ENCODE measurements at places on chromosomes 1 and 21.

DNA sequence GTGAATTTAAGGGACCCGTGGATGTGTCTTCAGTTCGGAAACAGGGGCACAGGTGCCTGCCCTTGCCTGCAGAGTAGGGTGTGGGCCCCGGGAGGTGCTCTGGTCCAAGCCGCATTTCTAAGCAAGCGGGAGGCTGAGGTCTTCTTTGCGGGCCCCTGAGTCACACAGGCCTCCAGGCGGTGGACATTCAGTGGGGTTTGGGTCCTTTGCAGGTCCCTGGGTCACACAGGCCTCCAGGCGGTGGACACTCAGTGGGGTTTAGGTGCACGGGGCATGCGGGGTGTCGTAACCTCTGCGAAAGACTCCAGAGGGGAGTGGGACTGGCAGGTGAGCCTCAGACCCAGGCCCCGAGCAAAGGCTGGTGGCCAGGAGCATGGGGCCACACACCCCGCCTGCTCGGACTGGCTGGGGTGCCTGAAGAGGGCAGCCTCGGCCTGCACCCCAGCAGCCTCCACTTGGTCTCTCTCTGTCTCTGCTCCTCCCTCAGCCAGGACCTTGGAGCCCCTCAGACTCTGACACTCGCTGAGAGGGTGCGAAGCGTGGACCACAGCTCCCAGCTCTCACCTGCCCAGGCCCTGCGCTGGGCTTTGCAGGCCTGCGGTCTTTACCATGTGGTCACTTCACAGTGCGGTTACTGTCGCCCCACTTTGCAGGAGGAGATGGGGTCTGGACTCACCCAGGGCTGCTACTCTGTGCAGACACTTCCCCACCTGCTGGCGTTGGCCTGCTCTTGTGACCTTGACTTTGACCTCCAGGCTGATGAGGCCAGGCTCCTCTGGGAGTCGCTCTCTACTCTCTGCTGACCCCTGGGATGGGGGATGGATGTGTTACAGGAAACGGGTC, 6.0 kb upstream of the AGPAT3 start:
- no peak for DNase-seq

DNA sequence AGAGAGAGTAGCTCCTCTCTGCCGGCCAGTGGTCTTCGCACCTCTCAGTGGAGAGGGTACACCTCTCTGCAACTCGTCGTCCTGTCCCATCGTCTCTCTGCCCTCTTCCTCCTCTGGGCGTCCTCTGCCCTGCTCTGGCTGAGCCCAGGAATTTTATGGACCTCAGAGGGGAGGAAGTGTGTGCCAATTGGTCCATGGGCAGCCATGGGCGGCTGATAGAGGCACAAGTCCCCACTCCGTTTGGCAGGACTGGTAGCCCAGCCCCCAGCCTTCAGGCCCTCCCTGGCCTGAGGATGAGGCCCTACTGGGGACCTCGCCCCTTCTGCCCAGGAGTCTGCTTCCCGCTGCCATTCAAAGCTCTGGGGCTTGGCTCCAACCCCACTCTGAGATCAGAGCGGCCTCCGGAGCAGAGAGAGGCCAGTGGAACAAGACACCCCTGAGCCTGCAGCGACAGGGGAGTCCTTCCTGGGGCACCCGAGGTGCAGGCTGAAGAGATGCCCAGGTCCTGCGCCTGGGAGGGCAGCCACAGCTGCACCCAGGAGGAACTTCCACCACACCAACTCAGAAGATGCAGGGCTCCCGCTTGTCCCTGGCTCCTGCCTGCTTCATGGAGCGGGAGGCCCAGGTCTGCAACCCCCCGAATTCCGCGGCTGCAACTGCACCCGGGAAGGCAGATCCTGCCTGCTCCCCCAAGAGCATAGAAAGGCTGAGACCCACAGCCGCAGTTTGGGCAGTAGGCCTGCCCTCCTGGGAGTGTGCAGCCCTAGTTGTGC, 659.9 kb downstream of the KCNT2 start:
- no peak for DNase-seq

- no peak for DNase-seq
Observed at GRCh38 chr1:81391125-81391828, 409.5 kb upstream of the ADGRL2 start.

DNA sequence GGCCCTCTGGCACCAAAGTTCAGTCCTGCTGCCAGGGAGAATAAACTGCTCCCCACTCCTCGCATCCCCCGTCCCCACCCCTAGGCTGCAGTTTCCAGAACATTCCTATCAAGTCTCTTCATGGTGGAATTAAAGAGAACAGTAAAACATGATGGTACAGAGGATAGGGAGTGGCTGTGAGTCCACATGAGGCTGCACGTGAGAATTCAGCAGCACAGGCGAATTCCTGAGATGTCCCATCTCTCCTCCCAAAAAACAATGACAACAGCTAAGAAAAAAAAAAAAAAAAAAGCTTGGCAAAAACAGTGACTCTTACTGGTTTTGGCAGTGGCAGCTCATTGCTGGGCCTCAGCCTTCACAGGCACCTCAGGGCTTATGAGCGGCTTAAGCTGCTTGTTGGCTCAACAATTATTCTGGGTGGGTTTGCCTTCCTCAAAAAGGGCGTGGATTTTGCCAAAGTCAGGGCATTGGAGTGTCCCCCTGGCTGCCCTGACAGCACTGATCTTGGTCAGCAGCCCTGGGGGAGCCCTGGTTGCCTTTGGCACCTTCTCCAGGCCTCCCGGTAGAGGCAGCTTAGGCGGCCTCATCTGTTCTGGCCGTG, 5.7 kb upstream of the IFFO2 start:
- DNase-seq: no peak

- no peak for DNase-seq
Observed at GRCh38 chr1:206508130-206508889, 979 bp downstream of the RASSF5 start.

DNA sequence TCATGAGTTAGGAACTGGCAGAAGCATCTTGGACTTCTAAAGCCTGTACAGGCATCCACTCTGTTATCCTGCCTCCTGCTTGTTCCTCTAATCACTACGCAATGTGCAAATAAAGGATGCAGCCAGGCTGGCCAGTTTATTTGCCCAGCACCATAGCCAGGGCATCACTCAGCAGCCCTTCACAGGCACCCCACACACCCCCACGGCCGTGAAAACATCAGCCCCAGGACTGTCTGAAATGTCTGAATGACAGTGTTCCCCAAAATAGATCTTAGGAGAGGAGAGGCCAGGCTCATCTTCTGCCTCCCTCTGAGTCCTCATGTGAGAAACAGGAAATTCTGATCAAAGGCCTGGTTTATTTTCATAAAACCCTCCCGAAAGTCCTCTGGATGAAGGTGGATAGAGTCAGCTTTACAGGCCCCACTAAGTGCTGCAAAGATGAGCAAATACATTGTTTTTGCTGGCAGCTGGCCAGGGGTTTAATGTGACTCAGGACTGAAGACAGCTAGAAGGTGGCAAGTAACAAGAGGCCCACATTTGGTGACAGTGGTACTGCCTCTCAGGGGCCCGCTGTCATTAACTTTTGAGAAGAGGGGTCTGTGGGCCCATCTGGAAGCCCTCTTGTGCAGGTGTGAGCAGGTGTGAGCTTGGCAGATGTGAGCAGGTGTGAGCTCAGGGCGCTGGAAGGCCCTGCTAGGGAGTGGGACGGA, 32.9 kb downstream of the GRHL3 start:
- DNase-seq: no peak
